ENCODE measurements at places on chromosomes 5 and 9.
A peak's percentile ranks its signal among the peaks of the same experiment; 100 is the strongest.

DNA sequence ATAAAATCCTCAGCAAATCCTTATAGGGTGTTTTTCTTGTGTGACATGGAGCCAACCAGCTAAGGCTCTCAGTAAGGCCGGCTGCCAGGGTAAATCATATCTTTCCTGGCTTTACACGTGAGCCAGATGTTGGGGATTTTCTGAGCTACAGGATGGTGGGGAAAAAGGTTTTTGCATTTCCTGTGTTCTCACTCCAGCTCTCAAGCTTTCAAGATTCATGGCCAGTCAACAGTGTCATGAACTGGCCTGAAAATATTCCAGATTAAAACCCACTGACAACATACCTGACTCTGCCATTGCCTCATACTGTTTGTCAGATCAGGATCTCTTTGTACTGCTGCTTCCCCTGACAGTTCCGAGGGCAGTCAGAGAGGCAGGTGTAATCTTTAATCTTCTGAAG lies 306.9 kb downstream of the GLIS3 start:
- DNase-seq, result no peak

DNA sequence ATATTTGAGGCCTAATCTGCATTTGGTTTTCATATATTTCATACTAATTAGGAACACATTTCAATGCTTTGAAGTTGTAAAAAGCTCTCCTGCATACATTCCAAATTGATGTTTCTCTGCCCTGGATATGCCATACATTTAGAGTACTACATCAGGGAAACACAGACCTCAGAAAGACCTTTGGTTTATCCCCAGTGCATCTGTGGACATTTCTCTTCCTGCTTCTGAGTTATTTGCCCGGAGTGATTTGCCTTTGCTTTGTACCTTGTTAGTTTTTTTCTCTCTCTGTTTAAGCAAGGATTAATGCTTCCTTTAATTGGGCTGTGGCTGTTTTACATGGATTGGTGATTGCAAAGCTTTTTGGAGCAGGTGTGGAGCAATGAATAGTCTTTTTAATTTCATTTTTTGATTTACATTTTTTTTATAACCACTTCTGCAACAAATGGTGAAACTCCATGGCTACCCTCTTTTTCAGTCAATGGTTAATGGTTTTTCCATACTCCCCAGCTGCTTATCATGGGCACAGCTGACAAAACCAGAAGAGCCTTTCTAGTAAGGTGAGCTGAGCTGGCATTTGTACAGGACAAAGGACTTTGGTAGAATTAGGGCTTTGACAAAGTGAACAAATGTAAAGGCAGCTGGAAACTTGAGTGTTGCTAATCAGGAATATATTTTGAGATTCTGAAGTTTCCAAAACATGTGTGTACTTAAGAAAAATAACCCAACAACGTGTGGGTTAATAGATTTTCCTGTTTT lies 54.2 kb downstream of the ZSWIM6 start:
- DNase-seq, result no peak

GRCh38 chr9:91954841-91955471 lies 4.9 kb upstream of the ROR2 start:
- DNase-seq, result peak; percentile 58

- no peak for DNase-seq
These were observed 287.0 kb downstream of the DMRT2 start for GRCh38 chr9:1337169-1337568.

DNA sequence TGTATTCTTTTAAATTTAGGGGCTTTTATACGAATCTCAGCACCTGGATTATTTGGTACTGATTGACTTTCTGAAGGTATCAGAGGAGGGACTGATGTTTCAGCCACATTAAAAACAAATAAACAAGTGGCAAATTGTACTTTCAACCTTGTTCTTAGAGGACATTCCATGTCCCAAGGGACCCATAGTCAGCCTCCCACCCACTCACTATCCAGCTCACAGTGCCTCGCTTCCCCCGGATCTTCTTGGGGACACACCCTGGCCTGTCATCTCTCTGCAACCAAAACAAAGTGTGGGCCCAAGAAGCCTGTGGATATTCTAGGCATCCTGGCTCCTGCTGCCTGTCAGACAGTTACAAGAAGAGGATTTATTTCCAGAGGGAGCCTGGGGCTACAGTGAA lies 8.8 kb upstream of the BOD1 start:
- DNase-seq, result no peak

DNA sequence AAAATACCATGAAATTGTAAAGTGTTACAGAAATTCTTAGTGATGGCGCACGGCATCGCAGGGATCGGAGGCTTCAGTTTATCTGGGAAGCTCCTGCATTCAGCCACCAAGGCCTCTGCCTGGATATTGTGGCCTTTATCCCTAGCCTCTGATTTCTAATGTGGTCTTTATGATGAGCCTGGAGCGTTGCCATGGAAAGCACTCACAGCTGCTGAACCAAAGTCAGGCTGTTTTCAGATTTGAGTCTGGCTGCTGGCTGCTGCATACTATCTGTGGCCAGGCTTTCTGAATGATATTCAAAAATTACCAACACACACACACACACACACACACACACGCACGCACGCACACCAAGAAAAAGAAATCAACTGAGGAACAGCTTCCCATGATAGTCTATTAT lies 101.1 kb upstream of the ZNF366 start:
- DNase-seq, result no peak

- DNase-seq, result no peak
These were observed 6.1 kb downstream of the ANKS6 start for GRCh38 chr9:98790134-98790841.

GRCh38 chr9:3976865-3977613 lies 322.8 kb downstream of the GLIS3 start:
- DNase-seq, result no peak

- DNase-seq, result peak; percentile 74
These were observed 1.0 kb upstream of the GOLGA1 start for GRCh38 chr9:124941679-124942561.

DNA sequence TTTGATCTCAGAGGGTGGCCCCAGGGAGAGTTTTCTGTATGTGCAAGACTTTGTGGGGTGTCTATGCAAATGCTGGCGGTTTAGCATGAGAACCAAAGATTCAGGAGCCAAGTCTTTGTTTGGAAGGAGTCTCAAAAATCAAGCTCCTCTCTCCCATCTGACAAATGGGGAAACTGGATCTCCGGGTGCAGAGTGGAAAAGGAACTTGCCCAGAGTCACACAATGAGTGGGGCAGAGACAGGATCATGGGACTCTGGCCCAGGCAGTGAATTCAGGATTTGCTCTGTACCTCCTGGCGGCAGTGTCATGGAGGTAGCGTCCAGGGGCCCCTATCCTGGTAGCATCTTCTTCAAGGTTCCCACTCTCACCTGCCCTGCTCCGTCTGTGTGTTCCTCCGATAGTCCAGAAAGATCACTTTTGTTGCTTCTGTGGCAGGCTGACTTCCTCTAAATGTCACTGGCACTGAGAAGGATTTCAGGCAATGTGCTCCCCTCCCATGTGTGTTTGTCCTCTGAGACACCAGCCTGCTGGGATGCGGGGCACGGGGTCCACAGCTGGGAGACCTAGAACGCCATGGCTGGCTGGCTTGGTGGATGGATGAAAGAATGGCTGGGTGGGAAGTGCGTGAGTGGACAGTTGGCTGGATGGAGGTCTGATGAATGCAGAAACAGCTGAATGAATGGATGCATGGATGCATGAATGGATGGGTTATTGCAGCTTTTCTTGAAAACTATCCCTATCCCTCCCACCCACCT lies 3.6 kb downstream of the CCL19 start:
- no peak for DNase-seq

DNA sequence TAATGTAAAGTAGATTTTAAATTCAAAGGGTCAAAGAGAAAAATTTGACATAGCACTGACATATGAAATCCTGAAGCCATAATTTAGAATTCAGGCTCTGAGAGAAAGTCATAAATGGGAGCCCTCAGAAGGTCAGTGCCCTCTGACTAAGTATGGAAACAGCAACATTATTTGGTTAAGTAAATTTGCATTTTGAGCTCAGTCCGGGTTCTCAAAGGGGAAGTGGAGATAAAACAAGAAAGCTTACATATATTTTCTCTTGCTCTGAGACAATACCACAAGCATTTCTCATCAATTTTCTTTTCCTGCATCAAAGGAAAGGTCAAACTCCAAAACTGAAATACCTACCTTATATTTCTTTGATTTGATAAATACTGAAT lies 348.0 kb downstream of the SEMA5A start:
- DNase-seq, result no peak

GRCh38 chr9:133116346-133117231 lies 4.5 kb downstream of the RALGDS start:
- no peak for DNase-seq

- DNase-seq, result no peak
These were observed 278.0 kb downstream of the NTRK2 start for GRCh38 chr9:84947412-84947972.

DNA sequence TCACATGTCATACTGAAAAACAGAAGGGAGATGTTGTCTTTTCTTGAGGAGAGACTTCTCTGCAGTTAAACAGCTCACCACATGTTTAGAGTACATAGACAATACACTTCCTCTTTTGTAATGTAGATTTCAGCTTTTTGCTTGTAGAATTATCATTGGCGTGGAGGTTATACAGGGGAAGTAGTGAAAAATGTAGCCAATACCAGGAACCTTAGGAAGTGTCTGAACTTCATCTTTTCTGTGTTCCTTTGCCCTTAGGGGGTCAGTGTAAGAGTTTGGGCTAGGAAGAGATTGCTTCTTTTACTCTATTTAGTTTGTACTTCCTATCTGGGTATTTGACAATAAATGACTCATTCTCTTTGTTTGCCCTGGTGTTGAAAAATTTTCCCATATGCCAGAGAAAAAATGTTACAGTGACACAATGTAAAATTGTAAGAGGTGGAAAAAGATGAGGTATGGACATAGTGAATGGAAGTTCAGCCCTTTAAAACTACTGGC lies 21.0 kb upstream of the CDKN2B start:
- peak; percentile 80 for DNase-seq

- DNase-seq, result no peak
These were observed 83.2 kb downstream of the IRX1 start for GRCh38 chr5:3678801-3679200.

GRCh38 chr5:135438636-135439221 lies 8.4 kb downstream of the DCANP1 start:
- DNase-seq, result no peak

GRCh38 chr9:104808035-104808614 lies 44.2 kb downstream of the NIPSNAP3B start:
- no peak for DNase-seq

- DNase-seq, result no peak
These were observed 617.6 kb downstream of the KIF4B start for GRCh38 chr5:155631116-155631515.

GRCh38 chr5:108143581-108143980 lies 238.3 kb downstream of the FBXL17 start:
- no peak for DNase-seq

DNA sequence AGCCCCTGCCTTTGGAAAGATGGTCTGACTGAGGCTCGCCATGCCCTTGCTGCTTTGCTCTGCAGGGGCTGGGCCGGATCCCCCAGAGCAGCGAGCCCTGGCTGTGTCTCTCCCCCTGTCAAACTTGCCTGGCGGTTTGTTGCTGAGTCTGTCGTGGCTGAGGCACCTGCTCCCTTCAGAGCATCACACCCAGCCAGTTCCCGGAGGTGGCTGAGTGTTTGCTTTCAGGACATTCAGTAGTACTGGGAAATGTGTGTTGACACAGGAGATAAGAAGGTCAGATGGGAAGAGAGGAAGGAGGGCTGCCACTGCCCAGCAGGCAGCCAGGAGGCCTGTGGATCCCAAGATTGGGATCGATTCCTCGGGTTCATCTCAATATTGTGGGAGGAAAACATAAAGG lies 62.9 kb downstream of the GADD45G start:
- DNase-seq, result no peak

GRCh38 chr9:32603914-32604852 lies 31.2 kb upstream of the NDUFB6 start:
- no peak for DNase-seq

DNA sequence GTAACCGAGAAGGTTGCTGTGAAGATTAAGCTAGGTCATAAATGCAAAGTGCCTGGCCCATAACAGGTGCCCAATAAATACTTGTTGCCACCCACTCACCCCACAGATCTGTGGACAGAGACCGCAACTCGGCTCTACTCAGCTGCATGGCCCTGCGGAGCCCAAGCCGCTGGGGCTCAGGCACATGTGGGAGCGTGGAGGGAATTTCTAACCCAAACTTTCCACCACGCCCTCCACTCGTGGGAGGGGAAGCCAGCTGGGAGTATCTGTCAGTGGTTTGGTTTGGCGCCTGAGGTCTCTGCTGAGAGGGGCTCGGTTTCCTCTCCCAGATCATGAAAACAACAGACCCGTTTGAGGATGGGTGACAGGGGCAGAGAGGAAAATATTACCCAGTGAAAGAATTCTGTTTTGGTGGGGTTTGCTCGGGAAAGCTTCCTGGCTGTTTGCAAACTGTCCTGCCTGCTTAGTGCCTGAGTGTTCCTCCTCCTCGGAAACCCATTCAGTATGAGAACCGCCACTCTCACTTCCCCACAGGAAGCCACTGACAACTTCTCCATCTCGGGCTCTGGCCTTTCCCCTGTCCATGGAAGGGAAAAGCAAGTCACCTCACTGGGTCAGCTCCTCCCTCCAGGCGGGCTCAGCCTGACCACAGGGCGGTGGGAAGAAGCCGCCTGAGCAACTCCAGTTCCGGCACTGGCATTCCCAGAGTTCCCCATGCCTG lies 60.1 kb downstream of the RGS3 start:
- DNase-seq, result peak; percentile 36

- DNase-seq, result peak; percentile 21
These were observed 154.1 kb downstream of the LRRC70 start for GRCh38 chr5:62732677-62733121.

GRCh38 chr5:8814105-8814504 lies 731.8 kb downstream of the SEMA5A start:
- no peak for DNase-seq

- DNase-seq, result no peak
These were observed 15.5 kb downstream of the RMI1 start for GRCh38 chr9:83996126-83996525.

DNA sequence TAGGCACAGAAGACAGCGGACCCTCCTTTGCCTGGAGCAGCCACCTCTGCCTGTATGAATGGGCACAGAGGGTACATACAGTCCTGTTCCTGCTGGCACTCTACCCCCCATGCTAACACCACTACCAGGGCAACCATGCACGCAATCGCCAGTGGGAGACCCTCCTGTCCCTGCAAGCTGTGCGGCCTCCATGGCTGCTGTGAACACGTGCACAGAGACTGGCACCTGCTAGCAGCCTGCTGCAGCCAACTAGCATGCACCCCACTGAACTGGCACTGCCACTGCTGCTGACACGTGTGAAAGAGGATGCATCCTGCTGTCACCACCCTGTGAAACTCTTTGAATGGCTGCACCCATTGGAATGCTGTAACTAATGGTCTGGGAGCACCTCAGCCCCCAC lies 885.2 kb upstream of the ARRDC3 start:
- DNase-seq, result no peak

GRCh38 chr5:58191443-58191842 lies 268.4 kb downstream of the PLK2 start:
- no peak for DNase-seq

GRCh38 chr5:154384480-154385235 lies 61.1 kb upstream of the SAP30L start:
- DNase-seq, result no peak

- DNase-seq, result no peak
These were observed 42.9 kb downstream of the RIC1 start for GRCh38 chr9:5671711-5672353.

- no peak for DNase-seq
These were observed 441.9 kb upstream of the PIK3R1 start for GRCh38 chr5:67773411-67774266.

Measured in Kasumi-1 (cell line).